Mesenchymal stem cell (in vitro differentiated cells and primary cell): ENCODE measurements at places on chromosomes 1 and 21.

DNA sequence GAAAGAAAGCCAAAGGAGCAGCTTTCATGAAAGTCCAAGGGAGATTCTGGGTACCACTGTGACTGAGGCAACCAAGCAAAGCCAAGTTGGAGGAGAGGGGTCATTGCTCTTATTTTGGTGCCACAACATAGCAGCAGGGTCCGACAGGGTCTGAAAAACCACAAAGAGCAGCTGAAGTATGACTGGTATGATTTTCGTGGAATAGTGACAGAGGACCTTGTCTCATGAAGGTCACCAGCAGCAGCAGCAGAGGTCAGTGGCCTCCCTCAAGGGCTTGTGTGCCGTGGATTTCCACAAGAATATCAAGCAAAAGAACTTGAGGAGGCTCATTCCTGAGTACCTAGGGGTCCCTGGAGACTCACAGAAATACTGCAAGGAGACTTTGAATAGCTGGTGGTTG, 160.9 kb upstream of the SYT6 start:
- DNase-seq = no peak

- no peak for DNase-seq
These were observed 424 bp upstream of the NECAP2 start for GRCh38 chr1:16440131-16440469.

DNA sequence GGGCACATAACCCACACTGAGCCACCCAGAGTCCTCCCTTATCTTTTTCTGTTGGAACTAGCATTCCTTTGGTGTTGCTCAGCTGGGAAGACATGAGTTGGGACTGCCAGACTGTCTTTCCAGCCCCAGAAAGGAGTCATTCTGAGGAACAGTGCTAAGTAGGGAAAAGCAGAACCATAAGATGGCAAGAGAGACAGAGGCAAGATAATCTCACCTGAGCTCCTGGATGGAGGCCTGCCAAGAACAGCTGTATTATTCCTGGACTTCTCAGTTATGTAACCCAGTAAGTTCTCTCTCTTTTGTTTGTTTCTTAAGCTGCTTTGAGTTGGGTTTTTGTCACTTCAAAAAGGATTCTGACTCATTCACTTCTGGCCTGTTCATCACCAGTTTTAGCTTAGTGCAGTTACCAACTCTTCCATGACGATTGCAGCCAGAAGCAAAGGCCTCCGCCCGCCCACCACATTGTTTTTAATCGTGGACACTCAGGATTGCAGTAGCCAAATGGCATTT, 134.4 kb downstream of the OMA1 start:
- DNase-seq = peak; percentile 71

DNA sequence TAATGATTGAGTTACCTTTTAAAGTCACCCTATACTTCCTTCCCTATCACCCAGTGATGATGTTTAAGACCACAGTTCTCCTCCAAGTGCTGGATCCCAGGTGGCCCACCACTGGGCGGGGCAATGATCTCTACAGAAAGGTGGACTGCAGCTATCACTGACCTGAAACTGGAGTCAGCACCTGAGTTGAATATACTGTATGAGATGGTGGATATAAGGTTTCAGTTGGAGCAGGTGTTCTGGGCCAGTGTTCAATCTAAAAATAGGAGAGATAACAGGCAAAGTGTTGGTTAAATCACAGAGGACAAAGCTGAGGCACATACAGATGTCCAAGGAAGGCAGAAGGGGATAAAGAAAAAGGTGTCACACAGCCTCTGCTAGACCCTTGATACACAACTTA, 96.6 kb downstream of the SIPA1L2 start:
- DNase-seq = no peak

DNA sequence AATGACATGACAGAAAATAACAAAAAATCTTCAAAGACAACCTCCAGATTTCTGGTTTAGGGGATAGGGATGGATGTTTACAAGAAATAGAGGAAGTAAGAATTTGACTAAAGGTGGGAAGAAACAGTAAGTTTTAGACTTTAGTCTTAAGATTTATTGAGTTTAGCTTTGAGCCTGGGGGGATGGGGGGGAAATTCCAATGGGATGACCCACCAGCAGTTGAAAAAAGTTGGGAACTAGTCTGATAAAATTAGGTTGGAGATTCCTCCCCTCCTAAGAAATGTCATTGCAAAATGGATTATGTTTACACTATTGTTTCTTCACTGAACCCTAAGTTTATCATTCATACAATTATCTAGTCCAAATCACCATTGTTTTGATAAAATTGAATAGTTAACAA, 28.4 kb downstream of the WDR26 start:
- no peak for DNase-seq

DNA sequence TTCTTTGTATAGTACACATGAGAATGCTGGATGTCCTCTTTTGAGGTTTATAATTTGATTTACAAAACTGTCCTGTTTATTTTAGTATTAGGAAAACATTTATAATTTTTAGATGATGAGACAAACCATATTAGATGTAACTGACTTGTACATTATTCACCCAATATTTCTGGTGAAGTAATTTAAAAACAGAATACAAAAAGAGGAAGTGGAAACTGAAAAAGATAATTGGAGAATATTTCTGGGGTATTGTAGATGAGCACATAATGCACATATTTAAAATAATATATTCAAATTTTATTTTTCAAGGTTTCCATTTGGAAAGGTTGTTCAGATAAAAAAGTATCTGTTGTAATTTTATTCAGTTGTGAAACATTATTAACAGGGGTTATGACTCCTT, 40.7 kb downstream of the XPR1 start:
- no peak for DNase-seq

GRCh38 chr1:223233410-223234169, 90.5 kb upstream of the TLR5 start:
- peak; percentile 65 for DNase-seq

GRCh38 chr1:158076441-158076840, 83.0 kb downstream of the KIRREL1 start:
- no peak for DNase-seq

- DNase-seq = no peak
These were observed 60.2 kb downstream of the DMRTB1 start for GRCh38 chr1:53519421-53519820.

DNA sequence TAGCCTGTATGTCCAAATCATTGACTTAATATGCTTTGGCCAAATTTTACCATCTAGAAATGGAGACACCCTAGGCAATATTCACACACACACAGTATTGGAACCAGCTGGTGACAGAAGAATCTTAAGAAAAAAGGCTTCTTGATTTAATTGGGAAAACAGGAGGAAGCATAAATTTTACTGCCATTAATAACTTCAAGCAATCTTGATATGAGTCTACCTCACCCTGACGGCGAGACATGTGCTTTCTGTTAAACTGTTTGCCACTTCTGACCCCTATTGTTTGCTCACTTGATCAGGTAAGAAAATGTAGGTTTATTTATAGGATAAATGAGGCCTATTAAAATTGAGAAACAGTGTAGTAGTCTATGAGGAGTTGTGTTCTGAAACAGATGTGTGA, 73.2 kb downstream of the KIFAP3 start:
- DNase-seq = no peak

GRCh38 chr1:182802006-182802803, 12.6 kb downstream of the NPL start:
- no peak for DNase-seq

- peak; percentile 5 for DNase-seq
These were observed 484 bp downstream of the DFFB start for GRCh38 chr1:3857791-3858129.

DNA sequence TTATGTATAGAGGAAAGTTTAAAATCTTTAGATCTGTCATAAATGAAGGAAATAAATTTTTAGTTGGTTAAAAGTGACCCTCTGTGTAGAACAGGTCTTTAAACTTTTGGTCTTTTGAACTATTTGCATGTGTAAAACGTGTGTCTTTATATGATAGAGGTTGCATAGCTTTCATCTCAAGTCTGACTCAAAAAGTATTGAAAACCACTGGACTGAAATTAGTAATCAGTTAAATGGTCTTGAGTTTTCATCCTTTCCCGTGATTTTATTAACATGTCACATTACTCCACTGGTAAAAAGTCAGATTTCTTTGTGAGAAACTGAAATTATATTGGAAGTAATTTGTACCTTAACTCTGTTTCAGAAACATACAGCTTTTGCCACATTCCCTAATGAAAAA, 1.8 kb downstream of the RNPC3 start:
- no peak for DNase-seq

GRCh38 chr21:15441060-15441493, 288.7 kb upstream of the USP25 start:
- DNase-seq = no peak

DNA sequence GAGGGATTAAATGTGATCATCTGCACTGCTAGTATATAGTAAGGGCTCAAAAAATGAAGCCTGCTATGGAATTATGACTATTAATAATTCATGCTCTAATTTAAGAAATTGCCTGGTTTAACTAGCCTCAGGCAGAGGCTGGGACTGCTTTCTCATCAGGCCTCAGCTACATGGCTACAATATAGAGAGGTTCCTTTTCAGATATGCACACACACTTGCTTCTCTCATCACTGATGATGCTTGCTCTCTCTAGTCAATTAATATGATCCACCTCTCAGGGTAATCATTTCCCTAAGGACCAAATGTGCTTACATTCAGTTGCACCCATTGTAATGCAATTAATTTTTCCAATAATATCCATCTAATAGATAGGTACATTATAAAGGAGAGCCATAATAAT, 324.9 kb upstream of the ST6GALNAC5 start:
- DNase-seq = no peak

GRCh38 chr1:3135073-3135702, 66.2 kb downstream of the PRDM16 start:
- no peak for DNase-seq

- DNase-seq = peak; percentile 39
These were observed 126.5 kb downstream of the AKT3 start for GRCh38 chr1:243723458-243724043.

DNA sequence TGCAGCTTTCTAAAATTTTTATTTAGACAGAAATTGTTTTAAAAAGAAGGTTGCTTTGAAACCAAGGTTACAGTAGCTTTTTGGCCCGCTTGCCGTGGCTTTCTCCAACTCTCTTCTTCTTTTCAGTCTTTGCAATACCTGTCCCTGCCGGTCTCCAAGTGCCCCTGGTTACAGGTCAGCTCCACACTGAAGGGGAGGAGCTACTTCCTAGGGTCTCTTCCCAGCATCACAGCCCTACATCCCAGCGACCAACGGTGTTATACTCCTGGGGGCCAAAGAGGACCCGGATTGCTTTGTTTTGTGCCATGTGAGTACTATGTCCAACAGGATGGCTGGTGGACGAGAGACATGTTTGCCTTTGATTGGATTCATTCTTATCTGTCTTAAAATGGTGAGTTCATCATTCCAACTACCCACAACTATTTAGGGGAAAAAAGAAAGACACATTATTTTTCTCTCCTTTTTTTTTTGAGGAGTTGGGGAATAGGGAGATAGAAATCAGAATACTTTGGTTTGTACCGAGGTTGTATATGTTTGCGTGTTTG, at the start of gene FNDC7:
FNDC7 (plus strand) TSS at position 303 of the 545 bp plus-strand sequence; CDS start at position 329, 26 bp downstream.
- no peak for DNase-seq
